SW480 (cell line): ENCODE measurements at places on chromosomes 16 and 17.

- no peak for DNase-seq
These were observed 4.6 kb upstream of the DRC7 start for GRCh38 chr16:57689762-57690558.

- peak; percentile 85 for DNase-seq
These were observed 46.9 kb downstream of the AXIN2 start for GRCh38 chr17:65514541-65514940.

DNA sequence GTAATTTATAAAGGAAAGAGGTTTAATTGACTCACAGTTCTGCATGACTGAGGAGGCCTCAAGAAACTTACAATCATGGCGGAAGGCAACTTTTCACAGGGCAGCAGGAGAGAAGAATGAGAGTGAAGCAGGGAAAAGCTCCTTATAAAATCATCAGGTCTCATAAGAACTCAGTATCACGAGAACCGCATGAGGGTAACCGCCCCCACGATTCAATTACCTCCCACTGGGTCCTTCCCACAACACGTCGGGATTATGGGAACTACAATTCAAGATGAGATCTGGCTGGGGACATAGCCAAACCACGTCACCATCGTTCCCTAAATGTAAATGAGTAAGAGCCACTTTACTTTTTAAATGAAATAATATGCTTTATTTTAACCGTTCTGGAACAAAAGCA is 89.9 kb upstream of the NACA2 start:
- no peak for DNase-seq

DNA sequence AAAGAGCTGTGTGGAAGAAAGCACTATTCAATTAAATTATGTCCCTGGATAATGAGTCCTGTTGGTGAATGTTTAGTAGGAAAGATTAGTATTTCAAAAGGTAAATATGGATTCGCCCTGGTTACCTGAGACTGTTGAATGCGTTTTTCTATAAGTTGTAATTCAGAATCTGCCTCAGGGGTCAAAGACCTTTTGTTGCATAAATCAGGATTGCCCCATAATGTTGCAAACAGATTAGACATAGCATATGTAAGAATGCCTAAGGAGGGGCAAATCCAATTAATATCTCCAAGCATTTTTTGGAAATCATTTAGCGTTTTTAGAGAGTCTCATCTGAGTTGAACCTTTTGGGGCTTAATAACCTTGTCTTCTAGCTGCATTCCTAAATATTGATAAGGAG is 70.1 kb upstream of the ARL4D start:
- no peak for DNase-seq

GRCh38 chr17:81564778-81565177 is 12.6 kb upstream of the FAAP100 start:
- DNase-seq = no peak

- no peak for DNase-seq
These were observed 22.5 kb upstream of the CIBAR2 start for GRCh38 chr16:85134789-85135142.

GRCh38 chr17:7384489-7385081 is 3.7 kb downstream of the TNK1 start:
- no peak for DNase-seq

DNA sequence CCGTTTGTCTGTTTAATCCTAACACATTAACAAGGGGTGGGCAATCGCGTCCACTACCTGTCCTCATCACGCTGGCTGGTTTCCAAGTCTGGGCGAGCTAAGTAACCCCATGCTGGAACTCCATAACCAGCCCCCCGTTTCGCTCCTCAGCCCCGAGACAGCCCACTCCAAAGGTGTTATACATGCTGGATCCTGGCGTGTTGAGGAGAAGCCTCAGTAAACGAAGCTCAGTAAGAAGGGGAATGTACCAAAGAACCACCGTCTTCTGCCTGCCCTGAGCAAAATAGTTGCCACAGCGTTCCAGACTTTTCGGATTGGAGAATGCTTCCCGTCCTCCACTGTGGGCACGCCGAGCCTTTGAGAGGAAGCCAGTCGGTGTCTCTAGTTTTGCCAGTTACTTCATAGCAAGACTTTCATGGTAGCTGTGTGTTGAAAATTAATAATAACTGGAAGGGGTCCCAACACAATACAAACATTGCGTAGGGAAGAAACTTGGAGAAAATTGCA is 16.1 kb upstream of the C17orf78 start:
- DNase-seq = no peak

- no peak for DNase-seq
These were observed 181.6 kb downstream of the DNAH9 start for GRCh38 chr17:11779892-11780291.

DNA sequence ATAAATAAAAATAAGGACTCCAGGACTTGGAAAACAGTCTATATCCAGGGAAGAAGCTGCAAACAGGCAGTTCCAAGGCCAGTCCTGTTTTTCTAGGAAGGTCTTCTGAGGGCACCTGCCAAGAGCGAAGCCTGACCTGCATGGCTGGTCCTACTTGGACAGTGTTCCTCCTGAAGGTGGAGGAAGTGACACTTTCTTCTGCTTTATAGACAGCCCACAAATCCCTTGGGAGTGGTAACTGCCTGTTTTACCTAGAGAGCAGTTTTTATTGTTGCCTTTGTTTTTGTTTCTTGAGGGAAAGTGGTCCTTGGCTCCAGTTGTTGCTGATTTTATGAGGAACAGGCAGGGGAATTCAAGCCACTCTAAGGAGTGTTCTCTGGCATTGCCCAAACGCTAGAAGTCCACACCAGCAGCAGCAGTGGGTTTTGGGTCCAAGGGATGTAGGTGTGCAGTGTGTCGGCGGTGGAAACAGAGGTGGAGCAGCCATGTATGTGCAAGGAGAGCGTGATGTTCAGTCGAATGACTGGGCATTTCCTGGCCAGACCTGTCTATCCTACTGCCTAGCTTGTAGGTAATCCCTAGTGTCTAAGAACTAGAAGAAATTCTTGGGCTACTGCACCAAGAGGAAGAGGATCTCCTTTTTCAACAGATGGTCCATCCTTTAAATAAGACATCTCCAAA is 35.3 kb downstream of the LDHD start:
- no peak for DNase-seq

DNA sequence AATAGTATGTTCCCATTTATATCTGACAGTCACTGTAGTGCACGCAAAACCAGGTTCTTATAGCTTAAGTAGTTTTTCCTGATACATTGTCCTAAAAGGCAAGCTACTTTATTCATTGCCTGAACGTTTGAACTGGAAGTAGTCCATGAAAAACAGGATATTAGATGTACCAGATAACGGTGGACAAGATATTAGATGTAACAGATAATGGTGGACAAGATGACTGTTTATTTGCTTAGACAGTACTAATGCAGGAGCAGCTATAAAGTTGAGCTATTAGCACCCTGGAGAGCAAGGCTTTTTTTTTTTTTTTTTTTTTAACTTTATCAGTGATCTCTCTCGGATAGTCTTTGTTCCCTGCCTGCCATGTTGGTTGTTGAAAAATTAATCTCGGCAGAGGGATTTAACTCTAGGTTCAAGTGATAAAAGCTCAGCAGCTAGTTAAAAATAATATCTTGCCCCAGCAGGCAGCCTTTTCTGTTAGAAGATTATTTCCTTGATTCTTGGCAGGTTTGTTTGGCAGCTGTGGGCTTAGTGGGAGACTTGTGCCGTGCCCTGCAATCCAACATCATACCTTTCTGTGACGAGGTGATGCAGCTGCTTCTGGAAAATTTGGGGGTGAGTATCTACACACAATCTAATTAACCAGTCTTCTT is 17.3 kb upstream of the TBKBP1 start:
- no peak for DNase-seq
